SW 1271 (cell line): ENCODE measurements at places on chromosomes 2 and 18.

- DNase-seq: no peak
These were observed 60.4 kb upstream of the TNP1 start for GRCh38 chr2:216920143-216920876.

- DNase-seq: no peak
These were observed 26.4 kb downstream of the SPEG start for GRCh38 chr2:219461047-219461514.

DNA sequence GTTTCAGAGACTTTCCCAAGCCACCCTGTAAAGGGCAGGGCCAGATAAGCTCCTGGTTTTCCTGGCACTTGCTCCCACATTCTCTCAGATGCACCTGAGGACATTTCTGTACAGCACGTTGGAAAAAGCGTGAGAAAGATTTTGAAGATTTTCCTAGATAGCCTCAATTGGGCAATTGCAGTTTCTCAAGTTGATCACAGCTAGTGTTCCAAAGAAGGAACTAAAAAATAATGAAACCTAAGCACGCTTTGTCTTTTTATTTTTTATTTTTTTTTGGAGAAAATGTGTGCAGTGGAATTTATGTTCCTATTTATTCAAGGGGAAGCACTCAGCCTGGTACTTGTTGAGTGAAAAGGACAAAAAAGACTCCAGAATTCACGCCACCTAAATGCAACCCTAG is 429.1 kb downstream of the RNF144A start:
- DNase-seq: no peak

GRCh38 chr18:45335282-45336043 is 279.8 kb upstream of the SLC14A2 start:
- no peak for DNase-seq

DNA sequence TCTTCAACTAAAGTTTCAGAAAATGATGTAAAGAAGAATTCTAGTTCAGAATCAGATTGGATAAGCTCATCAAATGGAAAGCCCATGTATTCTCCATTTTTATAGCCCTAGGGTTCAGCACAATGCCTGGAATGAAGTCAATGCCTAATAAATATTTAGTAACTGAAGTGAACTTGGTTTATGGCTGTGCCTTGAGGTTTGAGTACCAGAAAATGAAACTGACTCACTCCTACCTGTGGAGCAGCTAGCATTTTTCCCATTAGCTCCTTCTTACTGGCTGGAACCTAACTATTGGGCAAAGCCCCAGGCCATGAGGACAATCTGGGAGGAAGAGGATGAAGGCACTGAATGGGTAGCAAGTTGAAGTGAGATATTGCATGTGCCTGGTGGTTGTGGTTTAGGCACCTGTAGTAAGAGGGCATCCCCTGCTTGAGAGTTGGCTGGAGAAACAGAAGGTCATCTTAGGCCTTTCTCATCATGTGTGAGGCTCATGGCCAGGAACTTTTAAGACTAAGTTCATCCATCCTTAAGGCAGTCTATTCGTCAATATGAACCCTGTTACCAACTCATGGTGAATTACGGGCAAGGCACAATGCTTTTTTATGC is 85.0 kb upstream of the LYPD1 start:
- DNase-seq: no peak
